ENCODE measurements at places on chromosomes 3 and 15.
A peak's percentile ranks its signal among the peaks of the same experiment; 100 is the strongest.

- peak; percentile 29 for DNase-seq
Measured at GRCh38 chr3:170128977-170129431, 52.5 kb downstream of the PHC3 start.

DNA sequence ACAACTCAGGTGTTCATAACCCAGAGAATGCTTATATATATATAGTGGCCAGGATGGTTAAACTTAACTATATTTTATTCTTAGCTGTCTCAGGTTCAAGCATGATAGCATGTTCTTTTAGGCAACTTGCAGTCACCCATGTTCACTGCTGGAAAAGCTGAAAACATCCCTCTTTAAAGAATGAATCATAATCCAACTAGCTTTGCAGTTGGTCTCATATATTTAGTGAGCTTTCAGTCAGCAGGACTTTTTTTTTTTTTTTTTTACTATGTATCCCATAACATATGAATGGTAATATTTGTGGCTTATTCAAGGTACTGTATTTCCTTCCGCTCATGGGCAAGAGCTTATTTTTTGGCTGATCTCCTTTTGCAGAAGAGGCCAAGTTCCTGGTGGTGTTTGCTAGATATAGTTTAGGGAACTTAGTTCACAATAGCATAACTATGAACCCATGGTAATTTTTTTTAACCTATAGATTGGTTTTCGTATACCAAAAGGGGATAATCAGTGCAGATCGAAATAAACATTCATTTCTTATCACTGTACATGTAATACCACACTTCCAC lies 77.6 kb downstream of the CMSS1 start:
- DNase-seq = peak; percentile 24

DNA sequence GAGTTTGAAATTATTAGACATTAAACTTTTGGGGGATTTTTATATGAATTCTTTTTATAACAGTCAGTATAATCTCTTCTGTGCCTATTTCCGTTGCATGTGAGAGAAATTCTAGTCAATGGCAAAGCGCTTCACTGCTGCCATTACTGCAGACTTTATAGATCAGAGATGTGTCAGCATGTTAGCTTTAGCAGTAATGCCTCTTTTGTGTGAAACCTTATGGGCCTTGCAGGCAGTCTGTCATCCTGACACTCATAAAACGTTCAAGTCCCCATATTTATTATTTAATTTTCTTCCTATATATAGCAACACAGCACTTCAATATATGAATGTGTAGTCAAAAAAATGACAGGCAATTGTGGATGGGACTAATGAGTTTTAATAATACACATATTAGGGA lies 191.0 kb downstream of the NLGN1 start:
- DNase-seq = no peak

- no peak for DNase-seq
Measured at GRCh38 chr3:104952146-104952972, 414.4 kb upstream of the ALCAM start.

DNA sequence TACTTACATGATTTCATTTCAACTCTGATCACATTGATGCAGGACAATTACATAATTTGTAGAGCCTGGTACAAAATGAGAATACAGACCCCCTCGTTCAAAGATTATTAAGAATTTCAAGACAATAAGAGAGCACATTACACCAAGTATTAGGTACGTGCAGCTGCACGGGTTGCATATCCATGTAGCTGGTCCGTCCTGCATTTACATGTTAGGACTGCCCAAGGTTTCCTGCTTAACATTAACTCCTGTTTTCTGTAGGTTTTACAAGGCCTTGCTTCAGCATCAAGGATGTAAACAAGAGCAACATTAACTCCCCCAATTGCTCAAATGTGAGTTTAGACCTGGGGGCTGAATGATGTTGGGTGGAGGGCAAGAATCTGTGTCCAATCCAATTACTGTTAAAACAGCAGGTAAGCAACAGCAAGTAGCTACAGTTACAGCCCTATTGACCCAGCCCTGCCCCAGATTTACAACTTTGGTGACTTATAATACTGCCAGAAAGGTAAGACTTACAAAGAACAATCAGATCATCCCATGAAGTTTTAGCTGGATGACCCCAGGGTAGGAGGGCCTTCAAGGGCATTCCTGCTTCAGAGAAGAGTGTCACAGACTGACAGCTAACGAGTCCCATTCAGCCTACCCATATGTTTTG lies 127.4 kb upstream of the PPP2R3A start:
- no peak for DNase-seq

- no peak for DNase-seq
Measured at GRCh38 chr3:156762631-156763185, 63.4 kb upstream of the LEKR1 start.

DNA sequence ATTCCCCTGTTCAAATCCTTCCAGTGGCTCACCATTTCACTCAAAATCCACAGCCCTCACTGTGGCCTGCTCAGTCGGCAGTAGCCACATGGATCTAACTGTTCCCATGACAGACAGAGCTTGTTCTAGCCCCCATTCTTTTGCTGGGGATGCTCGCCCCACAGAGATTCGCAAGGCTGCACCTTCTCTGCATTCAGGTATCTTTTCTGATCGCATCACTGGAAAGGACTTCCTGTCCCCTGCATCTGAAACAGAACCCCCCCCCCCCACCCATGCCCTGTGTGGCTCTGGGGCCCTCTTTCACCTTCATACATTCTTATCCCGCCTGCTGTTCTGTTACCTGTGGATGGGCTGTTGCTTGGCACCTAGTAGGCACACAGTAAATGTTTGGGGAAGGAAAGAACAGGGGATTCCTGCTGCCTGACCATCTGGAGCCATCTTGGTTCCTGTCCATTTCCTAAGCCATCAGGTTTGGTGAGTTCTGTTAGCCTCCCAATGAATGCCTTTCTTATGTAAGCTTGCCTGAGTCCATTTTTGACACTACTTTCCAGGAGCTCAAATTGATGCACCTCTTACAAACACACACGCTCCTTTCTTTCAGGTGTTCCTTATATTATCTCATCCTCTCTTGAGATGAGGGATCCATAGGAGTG lies 42.9 kb upstream of the PGPEP1L start:
- DNase-seq = no peak
